Upper lobe of right lung (tissue), 1 donor: ENCODE measurements at places on chromosomes 7 and 10.

DNA sequence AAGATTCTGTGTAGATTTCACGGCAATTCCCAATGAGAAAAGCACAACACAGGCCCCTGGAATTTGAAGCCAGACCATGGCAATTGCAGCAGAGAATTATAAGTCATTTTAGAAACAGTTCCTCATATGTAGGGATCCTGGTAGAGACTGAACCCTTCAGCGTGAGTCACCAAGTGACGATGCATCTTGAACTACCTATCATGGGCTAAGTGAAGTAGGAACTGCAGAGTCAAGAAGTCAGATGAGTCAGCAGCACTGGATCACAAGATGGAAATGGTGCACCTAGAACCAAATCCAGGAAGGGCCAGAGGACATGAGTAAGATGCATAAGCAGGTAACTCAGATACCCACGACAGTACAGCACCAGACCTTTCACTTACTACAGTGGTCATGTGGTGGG, 140.0 kb upstream of the TPK1 start:
- H3K36me3 ChIP-seq = no peaks in the 10 kb centered on the region
- no peaks in the 10 kb centered on the region for H3K4me1 ChIP-seq
- no peak overlapping the region for H3K4me3 ChIP-seq

- peaks cover 9% of the 10 kb centered on the region for H3K27me3 ChIP-seq
- no peak overlapping the region for H3K4me3 ChIP-seq
- H3K4me1 ChIP-seq = no peaks in the 10 kb centered on the region
- H3K27ac ChIP-seq = no peak overlapping the region
- no peak for DNase-seq
Measured at GRCh38 chr10:99444383-99445045, 14.1 kb upstream of the GOT1 start.

DNA sequence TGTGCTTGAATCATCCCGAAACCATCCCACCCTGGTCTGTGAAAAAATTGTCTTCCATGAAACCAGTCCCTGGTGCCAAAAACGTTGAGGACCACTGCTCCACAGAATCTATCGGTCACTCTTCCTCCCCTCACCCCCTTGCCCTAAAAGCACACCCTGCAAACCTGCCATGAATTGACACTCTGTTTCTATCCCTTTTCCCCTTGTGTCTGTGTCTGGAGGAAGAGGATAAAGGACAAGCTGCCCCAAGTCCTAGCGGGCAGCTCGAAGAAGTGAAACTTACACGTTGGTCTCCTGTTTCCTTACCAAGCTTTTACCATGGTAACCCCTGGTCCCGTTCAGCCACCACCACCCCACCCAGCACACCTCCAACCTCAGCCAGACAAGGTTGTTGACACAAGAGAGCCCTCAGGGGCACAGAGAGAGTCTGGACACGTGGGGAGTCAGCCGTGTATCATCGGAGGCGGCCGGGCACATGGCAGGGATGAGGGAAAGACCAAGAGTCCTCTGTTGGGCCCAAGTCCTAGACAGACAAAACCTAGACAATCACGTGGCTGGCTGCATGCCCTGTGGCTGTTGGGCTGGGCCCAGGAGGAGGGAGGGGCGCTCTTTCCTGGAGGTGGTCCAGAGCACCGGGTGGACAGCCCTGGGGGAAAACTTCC, 784 bp upstream of the SERPINE1 start:
- H3K36me3 ChIP-seq = no peaks in the 10 kb centered on the region
- peaks cover 4% of the 10 kb centered on the region for H3K27me3 ChIP-seq
- peak overlapping the region; percentile 31 for H3K4me3 ChIP-seq
- H3K4me1 ChIP-seq = peaks cover 52% of the 10 kb centered on the region
- peak overlapping the region; percentile 81 for H3K27ac ChIP-seq
- DNase-seq = peak; percentile 72

DNA sequence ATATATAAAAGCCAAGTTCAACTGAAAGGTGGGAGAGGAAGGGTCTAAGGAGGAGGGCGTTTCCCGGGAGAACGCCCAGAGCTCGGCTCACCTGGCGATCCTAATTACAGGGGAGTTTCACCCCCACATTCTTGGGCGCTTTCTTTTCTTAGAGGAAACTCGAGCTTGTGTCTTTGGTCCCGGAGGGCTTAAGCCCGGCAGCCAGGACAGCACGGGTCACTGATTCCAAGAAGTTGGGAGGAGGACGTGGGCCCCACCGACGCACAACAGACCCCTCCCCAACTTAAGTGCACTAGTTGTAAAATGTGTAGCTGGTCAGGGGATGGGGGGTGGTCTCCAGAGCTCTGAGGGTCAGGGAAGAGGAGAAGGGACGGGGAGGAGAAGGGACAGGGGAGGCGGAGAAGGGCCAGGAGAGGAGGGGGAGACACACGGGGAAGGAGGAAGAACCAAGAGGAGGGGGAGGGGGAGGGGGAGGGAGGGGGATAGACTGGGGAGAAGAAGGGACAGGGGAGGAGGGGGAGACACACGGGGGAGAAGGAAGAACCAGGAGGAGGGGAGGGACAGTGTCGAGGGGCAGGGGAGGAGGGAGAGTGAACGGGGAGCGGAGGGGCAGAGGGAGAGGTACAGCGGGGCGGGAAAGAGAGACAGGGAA, 874 bp downstream of the BAIAP2L1 start:
- peaks cover 4% of the 10 kb centered on the region for H3K4me1 ChIP-seq
- peak overlapping the region; percentile 61 for H3K4me3 ChIP-seq
- H3K27ac ChIP-seq = no peak overlapping the region
- no peak for DNase-seq

DNA sequence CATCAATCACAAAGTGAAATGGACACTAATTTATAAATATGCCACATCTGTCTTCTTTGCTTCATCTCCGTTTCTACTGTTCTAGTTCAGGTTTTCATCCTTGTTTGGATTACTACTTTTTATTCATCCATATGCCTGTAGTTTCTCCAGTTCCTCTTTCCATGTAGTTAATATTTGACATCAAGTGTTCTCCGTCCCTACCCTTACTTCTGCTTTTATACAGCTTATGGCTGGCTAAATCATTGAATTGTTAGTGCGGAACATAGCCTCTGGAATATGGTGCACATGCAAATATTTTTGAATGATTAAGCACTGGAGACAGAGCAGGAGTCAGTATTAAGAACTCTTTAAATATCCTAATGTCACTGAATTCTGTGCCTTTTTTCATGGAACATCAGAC, 230.0 kb upstream of the PPP1R3A start:
- H3K36me3 ChIP-seq = no peaks in the 10 kb centered on the region
- no peak overlapping the region for H3K4me3 ChIP-seq
- H3K4me1 ChIP-seq = no peaks in the 10 kb centered on the region
- no peak overlapping the region for H3K27ac ChIP-seq
- no peak for DNase-seq

- no peak overlapping the region for H3K4me3 ChIP-seq
- no peak for DNase-seq
- H3K27me3 ChIP-seq = no peaks in the 10 kb centered on the region
- H3K36me3 ChIP-seq = no peaks in the 10 kb centered on the region
- no peak overlapping the region for H3K27ac ChIP-seq
Measured at GRCh38 chr7:114481999-114482398, 67.4 kb downstream of the FOXP2 start.

DNA sequence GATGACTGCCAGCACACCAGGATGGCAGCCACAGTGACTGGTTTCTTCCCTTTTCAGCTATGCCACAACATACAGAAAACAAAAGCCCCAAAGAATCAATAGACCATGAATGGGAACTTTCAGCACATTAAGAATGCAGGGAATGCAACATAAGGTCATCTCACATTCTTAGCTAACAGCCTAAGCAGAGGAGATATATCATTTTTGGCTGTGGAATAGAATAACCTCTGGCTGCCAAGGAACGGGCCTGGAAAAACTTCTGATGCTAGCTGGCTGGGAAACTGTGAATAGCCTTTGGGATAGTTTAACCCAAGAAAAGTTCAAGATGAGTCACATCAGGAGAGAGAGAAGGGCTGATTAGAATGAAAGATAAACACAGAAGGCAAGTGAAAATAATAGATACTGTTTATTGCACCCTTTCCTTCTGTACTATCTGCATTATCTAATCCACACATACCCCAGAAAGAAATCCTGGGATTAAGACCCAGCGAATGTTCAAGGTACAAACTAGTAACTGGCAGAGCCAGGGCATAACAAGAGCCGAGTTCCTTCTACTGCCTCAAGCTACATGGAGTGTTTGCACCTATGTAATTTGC, 169.2 kb downstream of the SEMA3A start:
- no peak overlapping the region for H3K27ac ChIP-seq
- no peak overlapping the region for H3K4me3 ChIP-seq
- H3K4me1 ChIP-seq = no peaks in the 10 kb centered on the region
- no peaks in the 10 kb centered on the region for H3K27me3 ChIP-seq
- DNase-seq = no peak

- no peak overlapping the region for H3K4me3 ChIP-seq
- peaks cover 4% of the 10 kb centered on the region for H3K36me3 ChIP-seq
- H3K4me1 ChIP-seq = no peaks in the 10 kb centered on the region
- H3K27ac ChIP-seq = no peak overlapping the region
Measured at GRCh38 chr7:86911659-86912058, 147.8 kb downstream of the ELAPOR2 start.

GRCh38 chr7:10930551-10930950, 43.1 kb upstream of the PHF14 start:
- H3K36me3 ChIP-seq = peaks cover 26% of the 10 kb centered on the region
- DNase-seq = no peak
- no peak overlapping the region for H3K27ac ChIP-seq
- peaks cover 5% of the 10 kb centered on the region for H3K4me1 ChIP-seq
- no peaks in the 10 kb centered on the region for H3K27me3 ChIP-seq

DNA sequence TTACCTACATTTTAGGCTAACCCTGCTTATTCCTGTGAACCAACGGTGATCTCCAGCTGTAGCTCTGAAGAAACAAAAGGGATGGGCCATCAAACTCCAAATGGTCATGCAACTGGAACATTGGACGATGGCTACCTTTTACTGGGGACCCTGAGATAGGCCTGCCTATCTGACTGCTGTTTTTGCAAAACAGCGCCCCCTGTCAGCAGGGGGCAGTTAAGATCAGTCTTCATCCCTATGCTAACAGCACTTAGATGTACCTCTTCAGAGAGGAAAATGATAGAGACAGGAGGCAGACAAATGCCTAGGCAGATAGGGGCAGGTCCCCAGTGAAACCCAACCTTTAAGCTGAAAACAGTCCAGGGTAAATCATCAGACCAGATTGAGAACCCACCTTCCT, 1085.4 kb upstream of the SORCS1 start:
- no peaks in the 10 kb centered on the region for H3K36me3 ChIP-seq
- H3K27ac ChIP-seq = no peak overlapping the region
- no peak for DNase-seq
- H3K4me1 ChIP-seq = no peaks in the 10 kb centered on the region

DNA sequence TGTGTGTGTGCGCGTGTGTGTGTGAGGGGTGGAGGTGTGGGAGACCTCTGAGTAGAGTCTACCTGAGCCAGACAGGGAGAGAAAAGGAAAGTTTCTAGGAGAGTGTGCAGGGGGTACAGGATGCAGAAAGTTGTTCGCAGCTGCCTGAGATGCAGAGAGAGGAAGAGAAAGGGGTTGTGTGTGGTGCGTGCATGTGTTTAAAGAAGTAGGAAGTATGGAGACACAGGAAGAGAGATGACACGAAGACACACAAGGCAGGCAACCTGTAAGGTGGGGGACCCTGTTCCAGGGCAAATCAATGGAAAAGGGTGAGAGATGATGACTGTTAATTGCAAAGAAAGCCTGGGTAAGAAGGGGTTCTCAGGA, 52.2 kb downstream of the C10orf105 start:
- no peak for DNase-seq
- H3K36me3 ChIP-seq = no peaks in the 10 kb centered on the region
- no peaks in the 10 kb centered on the region for H3K27me3 ChIP-seq
- no peak overlapping the region for H3K27ac ChIP-seq

- H3K4me3 ChIP-seq = no peak overlapping the region
- H3K36me3 ChIP-seq = no peaks in the 10 kb centered on the region
- no peak for DNase-seq
Measured at GRCh38 chr10:62708569-62708968, 96.0 kb upstream of the ADO start.

- H3K36me3 ChIP-seq = no peaks in the 10 kb centered on the region
- no peaks in the 10 kb centered on the region for H3K4me1 ChIP-seq
- no peak for DNase-seq
- no peak overlapping the region for H3K4me3 ChIP-seq
- no peak overlapping the region for H3K27ac ChIP-seq
- H3K27me3 ChIP-seq = peaks cover 3% of the 10 kb centered on the region
Measured at GRCh38 chr7:142516038-142516501, 233.2 kb upstream of the PRSS1 start.

- no peaks in the 10 kb centered on the region for H3K4me1 ChIP-seq
- H3K27ac ChIP-seq = no peak overlapping the region
- DNase-seq = no peak
Measured at GRCh38 chr7:88106434-88106833, 113.4 kb downstream of the SRI start.

DNA sequence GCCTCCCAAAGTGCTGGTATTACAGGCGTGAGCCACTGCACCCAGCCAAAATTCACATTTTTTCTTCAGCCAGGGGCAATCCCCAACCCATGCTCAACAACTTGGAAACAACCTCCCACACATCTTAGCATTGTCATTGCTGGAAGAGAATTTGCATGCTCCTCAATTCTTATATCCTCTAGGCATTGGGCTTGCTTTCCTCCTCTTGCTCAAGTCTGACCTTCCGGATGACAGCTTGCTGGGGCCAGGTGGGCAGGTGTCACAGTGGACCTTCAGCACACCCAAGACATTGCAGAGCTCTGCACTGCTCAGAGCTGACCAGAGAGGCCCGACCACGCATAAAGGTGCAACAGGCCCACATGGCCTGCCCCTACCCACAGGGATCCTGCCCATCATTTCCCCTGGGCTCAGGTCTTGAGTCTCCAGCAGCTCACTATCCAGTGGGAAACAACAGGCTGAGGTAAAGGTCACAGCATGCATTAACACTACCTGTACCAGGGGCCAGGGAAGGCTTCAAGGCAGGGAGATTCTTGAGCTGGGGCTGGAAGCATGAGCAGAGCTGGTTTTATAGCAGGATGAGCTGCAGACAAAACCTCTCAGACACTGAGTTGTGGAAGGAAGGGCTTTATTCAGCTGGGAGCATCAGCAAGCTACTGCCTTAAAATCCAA, 6.8 kb upstream of the GPR15LG start:
- no peaks in the 10 kb centered on the region for H3K36me3 ChIP-seq
- H3K4me3 ChIP-seq = no peak overlapping the region
- H3K4me1 ChIP-seq = no peaks in the 10 kb centered on the region
- no peak for DNase-seq

- H3K4me1 ChIP-seq = peaks cover 16% of the 10 kb centered on the region
- H3K4me3 ChIP-seq = no peak overlapping the region
- peaks cover 18% of the 10 kb centered on the region for H3K27me3 ChIP-seq
- no peak overlapping the region for H3K27ac ChIP-seq
- no peaks in the 10 kb centered on the region for H3K36me3 ChIP-seq
Measured at GRCh38 chr10:127198307-127198706, 1.9 kb upstream of the INSYN2A start.

GRCh38 chr7:137974766-137975165, 27.1 kb downstream of the CREB3L2 start:
- H3K27me3 ChIP-seq = no peaks in the 10 kb centered on the region
- no peak for DNase-seq
- peak overlapping the region; percentile 8 for H3K27ac ChIP-seq
- peaks cover 29% of the 10 kb centered on the region for H3K4me1 ChIP-seq

- DNase-seq = no peak
- no peaks in the 10 kb centered on the region for H3K36me3 ChIP-seq
- H3K4me1 ChIP-seq = no peaks in the 10 kb centered on the region
- H3K4me3 ChIP-seq = no peak overlapping the region
Measured at GRCh38 chr7:107691716-107692115, 31.1 kb downstream of the SLC26A4 start.
